ENCODE measurements at places on chromosomes 1 and 21.

- no peak for DNase-seq
Observed at GRCh38 chr1:31739346-31739745, 24.8 kb downstream of the ADGRB2 start.

DNA sequence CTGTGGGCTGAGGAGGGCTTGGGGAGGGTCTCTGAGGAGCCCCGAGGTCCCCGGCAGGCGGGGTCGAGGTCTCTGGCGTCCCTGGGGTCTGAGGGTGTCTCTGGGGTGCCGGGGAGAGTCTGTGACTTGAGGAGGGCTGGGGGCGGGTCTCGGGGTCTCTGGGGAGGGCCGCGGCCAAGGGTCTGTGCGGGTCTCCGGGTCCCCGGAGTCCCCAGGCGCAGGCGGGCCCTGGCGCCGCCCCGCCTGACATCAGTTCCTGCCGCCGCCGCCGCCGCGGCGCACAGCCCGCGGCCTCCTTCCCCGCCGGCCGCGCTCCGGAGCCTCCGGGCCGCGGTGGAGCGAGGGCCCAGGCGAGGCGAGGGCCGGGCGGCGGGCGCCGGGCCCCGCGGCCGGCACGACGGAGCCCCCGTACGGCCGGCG is at the start of gene PLEKHM2:
TSS of gene PLEKHM2 (plus strand) at position 279 of the 420 bp plus-strand sequence. CDS start 239 bp downstream, outside the sequence.
- DNase-seq, result no peak

GRCh38 chr1:27773826-27774445 is 917 bp downstream of the STX12 start:
- no peak for DNase-seq

GRCh38 chr1:27416387-27417111 is 24.1 kb downstream of the GPR3 start:
- peak; percentile 70 for DNase-seq

DNA sequence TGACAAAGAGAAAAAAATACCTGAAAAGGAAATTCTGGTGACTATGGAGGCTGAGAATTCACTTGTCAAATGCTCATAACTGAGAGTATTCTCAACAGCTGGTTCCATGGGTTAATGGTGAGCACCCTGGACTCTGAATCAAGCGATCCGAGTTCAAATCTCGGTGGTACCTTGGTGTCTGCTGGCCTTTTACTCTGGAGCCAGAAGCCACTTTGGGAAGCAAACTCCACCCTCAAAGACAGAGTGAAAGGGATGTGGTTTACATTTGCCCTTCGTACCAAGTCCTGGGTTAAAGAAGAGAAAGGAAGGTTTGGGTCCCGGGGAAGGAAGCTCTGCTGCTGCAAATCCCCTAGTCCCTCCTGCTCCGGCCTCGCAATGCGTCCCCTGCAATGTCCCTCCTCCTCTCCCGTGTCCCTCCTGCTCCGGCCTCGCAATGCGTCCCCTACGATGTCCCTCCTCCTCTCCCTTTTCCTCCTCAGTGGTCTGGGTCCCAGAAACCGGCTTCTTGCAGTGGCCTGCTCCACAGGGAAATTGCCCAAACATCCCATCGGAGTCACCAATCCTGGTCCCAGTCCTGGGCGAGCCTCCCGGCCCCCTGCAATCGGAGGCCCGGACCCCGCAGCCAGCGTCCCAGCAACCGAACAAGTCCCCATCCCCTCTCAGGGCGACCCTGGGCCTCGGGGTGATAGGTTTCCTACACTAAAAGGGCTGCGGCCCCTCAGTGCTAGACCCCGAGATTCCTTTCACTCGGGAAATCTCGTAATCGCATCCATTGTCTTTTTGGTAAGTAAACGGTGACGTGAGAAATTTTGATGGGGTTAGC is 129.4 kb downstream of the PPIAL4G start:
- no peak for DNase-seq

- no peak for DNase-seq
Observed at GRCh38 chr21:15135867-15136629, 71.2 kb upstream of the NRIP1 start.

DNA sequence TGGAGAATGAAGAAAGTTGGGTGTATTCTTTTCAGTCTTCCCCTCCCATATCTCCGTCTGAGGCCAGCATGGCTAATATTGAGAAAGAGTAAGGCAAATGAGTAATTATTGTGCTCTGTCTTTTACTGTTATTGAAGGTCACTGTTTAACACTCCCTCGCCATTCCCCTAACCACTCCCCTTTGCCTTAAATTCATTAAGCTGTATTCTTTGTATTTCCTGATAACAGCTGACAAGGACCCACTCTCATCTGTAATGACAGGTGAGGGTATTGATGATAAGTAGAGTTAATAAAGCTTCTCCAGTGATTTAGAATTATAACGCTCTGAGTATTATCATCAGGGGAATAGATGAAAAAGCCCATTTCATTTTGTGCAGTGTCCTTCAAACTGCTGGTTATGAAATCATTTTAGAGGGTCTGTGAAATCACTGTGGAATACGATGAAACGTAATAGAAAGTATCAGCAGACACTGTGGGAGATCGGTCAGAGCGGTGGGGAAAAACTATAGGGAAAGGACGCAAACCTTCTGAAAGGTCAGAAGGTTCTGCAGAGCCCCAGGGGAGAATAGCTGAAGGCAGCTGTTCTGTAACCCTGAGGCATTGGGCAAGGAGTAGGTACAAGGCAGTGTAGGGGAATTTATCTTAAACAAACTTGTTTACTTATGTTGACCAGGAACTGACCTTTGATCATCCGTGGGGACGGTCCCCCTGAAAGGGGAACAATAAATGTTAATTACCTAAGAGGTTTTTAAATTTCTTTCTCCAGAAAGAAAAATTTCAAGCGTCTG is 46.3 kb upstream of the CACYBP start:
- DNase-seq, result no peak

GRCh38 chr1:12098786-12099185 is 35.7 kb downstream of the TNFRSF8 start:
- no peak for DNase-seq

- DNase-seq, result no peak
Observed at GRCh38 chr1:227559499-227559898, 3.9 kb upstream of the ZNF678 start.

Measured in NCI-H446 (cell line).